Stimulated activated CD8-positive, alpha-beta memory T cell treated with anti-CD3 and anti-CD28 coated beads, Interleukin-15, amount 100 ng/mL, for 24 hours (primary cell): ENCODE measurements at places on chromosomes 5 and 9.

- no peak for DNase-seq
These were observed 56.7 kb upstream of the RAD23B start for GRCh38 chr9:107226421-107226820.

- DNase-seq = no peak
These were observed 3.0 kb upstream of the ERBIN start for GRCh38 chr5:65923339-65923738.

DNA sequence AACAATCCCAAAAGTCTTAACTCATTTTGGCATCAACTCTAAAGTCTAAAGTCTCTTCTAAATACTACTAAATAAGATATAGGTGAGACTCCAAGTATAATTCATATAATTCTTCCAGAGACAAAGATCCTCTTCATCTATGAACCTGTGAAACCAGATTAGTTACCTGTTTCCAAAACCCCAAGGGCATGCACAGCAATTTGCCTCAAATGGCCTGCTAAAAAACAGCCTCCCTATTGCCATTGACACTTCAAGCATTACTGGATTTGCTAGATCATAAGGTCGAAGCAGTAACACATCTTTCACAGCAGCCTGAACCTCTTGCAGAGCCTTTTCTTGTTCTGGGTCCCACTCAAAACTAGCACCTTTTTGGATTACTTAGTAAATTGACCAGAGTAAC lies 20.3 kb upstream of the GABRG2 start:
- no peak for DNase-seq

DNA sequence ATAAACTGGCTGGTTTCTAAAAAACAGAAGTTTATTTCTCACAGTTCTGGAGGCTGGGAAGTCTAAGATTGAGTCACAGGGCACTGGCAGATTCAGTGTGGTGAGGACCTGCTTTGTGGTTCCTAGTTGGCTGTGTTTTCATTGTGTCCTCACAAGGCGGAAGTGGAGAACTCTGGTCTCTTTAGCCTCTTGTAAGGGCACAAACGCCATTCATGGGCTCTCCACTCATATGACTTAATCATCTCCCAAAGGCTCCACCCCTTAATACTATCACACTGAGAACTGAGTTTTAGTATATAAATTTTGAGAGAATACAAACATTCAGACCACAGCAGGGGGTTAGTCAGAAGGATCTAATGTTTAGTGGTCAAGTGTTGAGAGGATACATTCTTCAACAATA lies 208.2 kb downstream of the SEC61B start:
- no peak for DNase-seq

GRCh38 chr9:92706218-92706940 lies 36.4 kb upstream of the IPPK start:
- DNase-seq = no peak

DNA sequence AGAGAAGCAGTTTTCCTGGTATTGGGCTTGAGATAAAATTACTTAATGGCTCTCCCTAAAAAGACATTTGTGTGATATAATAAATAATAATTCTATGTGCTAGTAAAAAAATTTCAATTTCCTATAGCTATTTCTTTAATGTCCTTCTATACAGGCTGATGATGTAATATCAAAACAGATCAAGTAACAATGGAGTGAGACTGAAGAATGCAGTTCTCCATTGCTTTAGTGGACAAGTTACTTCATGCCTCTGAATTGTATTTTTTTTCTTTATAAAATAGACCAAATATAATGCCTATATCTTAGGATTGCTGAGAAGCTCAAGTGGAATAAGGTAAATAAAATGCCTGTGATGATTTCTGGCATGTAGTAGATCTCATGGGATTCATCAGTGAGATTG lies 35.6 kb upstream of the NEURL1B start:
- no peak for DNase-seq

- no peak for DNase-seq
These were observed 151.1 kb downstream of the TMEM161B start for GRCh38 chr5:88117546-88117945.

DNA sequence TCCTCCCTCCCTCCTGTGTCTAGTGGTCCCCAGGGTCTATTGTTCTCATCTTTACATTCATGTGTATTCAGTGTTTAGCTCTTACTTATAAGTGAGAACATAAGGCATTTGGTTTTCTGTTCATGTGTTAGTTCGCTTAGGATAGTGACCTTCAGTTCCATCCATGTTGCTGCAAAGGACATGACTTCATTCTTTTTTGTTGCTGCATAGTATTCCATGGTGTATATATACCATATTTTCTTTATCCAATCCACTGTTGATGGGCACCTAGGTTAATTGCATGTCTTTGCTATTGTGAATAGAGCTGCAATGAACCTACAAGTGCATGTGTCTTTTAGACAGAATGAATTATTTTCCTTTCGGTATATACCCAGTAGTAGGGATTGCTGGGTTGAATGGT lies 46.8 kb downstream of the FYB1 start:
- no peak for DNase-seq

DNA sequence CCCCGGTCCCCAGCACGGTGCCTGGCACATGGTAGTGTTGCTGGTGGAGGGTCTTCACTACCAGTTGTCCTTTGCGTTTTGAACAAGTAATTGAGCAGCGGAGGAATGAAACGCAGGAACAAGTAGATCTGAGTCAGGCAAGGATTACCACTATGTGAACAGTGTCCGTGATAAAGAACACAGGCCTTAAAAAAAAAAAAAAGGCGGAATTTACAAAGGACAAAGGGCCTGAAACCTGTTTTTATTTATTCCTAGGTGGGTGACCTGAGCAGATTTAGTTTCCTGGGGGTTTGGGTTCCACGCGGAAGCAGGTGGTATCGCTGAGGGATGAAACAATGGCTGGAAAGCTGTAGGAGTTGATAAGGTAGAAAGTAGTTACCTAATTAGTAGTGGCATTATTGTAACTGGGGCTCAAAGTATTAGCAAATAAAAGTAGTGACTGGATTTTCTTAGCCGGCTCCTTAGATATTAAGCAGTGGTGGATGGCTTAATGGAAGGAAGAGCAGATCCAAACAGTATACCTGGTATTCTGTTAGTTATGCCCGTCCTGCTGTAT lies 1.1 kb downstream of the RUSC2 start:
- no peak for DNase-seq

DNA sequence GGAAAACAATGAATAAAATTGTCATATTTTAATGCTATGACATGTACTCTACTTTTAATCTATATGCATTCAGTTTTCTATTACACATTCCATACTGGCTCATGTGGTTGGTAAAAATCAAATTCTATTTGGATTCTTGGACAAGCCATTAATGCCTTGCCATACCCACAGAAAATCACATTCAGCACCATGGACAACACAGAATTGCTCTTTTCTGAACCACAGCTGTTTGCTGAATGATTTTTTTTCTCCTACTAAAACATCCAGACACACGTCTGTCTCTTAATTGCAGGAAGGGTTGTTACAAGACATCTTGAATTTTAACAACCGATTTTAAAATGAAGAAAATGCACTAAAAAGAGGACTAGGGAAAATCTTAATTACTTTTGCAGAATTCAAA lies 675.6 kb downstream of the BRINP1 start:
- DNase-seq = no peak

- no peak for DNase-seq
These were observed 116.3 kb downstream of the PTTG1 start for GRCh38 chr5:160537940-160538339.

- DNase-seq = no peak
These were observed 305.5 kb upstream of the SEMA6A start for GRCh38 chr5:116880150-116880549.

GRCh38 chr5:119405419-119405818 lies 46.9 kb upstream of the HSD17B4 start:
- DNase-seq = no peak

DNA sequence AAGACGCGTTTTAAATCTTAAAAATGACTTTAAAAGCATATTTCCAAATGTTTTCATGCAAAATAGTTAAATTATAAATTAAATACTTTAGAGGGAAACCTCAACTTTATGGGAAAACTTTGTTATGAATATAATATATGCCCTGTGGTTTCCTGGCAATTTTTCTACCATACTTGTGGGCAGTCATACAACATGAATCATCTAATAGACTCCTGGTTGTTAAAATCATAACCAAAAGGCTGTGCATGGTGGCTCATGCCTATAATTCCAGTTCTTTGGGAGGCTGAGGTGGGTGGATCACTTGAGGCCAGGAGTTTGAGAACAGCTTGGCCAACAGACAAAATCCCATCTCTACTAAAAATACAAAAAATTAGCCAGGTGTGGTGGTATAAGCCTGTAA lies 18.2 kb downstream of the ATP10B start:
- DNase-seq = no peak

DNA sequence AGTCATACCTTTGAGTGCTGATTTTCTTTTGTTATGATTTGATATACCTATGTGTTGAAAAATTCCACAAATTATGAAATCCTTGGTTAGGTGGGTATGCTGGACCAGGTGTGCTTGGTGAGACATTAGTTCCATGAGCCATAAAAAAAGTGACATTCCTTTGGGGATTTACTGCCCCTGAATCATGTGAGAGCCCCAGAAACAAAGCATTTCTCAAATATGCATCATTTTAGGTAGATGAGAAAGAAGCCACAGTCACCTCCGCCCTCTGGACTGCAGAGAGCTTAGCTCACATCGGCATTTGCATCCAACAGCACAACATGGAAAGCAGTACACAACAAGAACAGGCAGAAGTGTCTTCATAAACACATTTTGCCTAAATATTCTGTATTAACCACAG lies 55.3 kb downstream of the DAP start:
- DNase-seq = no peak

GRCh38 chr5:171578829-171579491 lies 159.5 kb downstream of the FGF18 start:
- no peak for DNase-seq
